Heart right ventricle (tissue), 16 donors: ENCODE measurements at places on chromosomes 4 and X. TPM values are rescaled to one million over a fixed set of nuclear protein-coding genes. Genes with fewer than 3 reads are reported as not detected.

DNA sequence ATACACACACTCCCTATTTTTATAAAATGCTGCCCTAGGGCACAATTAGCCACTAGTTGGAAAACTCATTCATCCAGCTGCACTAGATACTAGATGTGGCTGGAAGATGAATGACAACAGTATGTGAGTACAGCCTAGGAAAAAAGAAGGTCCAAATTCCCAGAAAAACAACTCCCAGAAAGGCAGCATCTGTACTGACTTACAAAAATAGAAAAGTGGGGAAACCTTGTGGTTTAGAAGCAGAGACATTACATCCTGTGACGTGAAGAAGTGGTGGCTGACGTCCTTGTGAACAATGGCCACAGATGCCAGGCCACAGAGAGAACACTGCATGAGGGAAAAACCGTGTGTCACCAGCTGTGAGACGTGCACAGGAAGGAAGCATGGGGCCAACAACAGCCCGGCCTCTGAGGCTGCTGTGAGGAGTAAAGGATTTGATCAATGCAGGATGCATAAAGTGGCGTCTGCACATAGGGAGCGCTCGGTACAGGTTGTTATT, 81.2 kb downstream of the SPRY1 start:
- H3K27me3 ChIP-seq = no peaks in the 10 kb centered on the region
- H3K36me3 ChIP-seq = no peaks in the 10 kb centered on the region
- no peak overlapping the region for H3K4me3 ChIP-seq
- no peaks in the 10 kb centered on the region for H3K4me1 ChIP-seq

The C4orf36 gene
- not detected for total RNA-seq

GRCh38 chrX:2829469-2830246, 928 bp downstream of the GYG2 start:
- no peaks in the 10 kb centered on the region for H3K36me3 ChIP-seq
- H3K27me3 ChIP-seq = peaks cover 5% of the 10 kb centered on the region
- no peak overlapping the region for H3K27ac ChIP-seq
- H3K4me1 ChIP-seq = no peaks in the 10 kb centered on the region
- DNase-seq = no peak

DNA sequence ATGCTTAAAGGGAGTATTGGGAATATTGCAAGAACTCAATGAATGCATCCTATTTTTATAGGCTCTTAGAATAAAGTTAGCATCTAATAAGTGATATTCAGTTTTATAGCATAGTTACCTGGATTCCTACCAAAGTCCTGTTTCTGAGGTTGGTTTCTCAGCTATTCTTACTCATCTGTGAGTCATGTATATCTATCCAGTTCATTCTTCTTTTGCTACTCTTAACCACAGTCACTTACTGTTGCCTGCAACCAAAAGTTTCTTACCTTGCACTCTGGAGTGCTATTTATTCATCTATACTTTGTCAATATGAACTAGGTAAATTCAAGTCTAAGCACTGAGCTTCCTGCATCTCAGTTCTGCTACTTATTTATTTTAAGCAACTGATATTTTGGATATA, 322.5 kb downstream of the HS3ST1 start:
- no peak for DNase-seq
- H3K36me3 ChIP-seq = no peaks in the 10 kb centered on the region
- H3K4me1 ChIP-seq = no peaks in the 10 kb centered on the region
- H3K27me3 ChIP-seq = no peaks in the 10 kb centered on the region

DNA sequence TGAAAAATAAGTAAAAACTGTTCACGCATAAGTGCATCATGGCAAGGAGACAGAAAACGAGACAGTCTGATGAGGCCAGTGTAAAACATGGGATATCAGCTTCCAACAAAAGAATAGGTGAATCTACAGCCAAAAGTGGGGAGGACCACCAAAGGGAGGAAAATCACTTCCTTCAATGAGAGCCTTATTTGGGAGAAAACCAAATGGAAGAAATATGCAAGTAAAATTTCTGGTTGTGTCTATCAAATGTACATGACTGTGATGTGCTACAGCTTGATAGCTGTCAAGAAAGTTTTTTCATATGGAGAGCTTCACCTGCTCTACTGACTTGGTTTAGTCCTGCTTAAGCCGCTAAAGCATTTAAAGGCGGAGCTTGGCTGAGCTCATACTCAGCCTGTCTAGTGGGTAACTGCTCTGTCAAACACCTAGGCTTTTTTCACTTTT, 66.2 kb downstream of the MAGEA1 start:
- H3K4me3 ChIP-seq = no peak overlapping the region
- H3K27me3 ChIP-seq = no peaks in the 10 kb centered on the region
- H3K36me3 ChIP-seq = no peaks in the 10 kb centered on the region
- DNase-seq = peak; percentile 4

DNA sequence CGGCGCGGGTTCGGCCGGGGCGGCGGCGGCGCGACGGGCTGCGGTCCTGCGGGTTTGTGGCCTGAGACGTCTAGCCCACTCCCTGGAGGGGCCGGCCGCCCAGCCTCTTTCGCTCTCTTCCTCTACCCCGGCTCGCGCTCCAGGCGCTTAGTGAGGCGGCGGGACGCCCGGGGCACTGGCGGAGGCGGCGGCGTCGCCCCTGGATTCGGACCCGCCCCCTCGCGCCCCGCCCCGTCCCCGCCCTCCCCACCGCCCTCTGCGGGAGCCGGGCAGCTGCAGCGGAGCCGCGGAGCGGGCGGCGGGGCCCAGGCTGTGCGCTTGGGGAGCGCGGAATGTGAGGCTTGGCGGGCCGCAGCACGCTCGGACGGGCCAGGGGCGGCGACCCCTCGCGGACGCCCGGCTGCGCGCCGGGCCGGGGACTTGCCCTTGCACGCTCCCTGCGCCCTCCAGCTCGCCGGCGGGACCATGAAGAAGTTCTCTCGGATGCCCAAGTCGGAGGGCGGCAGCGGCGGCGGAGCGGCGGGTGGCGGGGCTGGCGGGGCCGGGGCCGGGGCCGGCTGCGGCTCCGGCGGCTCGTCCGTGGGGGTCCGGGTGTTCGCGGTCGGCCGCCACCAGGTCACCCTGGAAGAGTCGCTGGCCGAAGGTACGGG, at the start of gene BMP2K:
TSS of gene BMP2K (plus strand) at position 272 of the 650 bp plus-strand sequence. CDS start at position 466, 194 bp downstream.
- H3K4me1 ChIP-seq = no peaks in the 10 kb centered on the region
- peak within 1 kb of the TSS; percentile 75 for H3K4me3 ChIP-seq
- peak within 1 kb of the TSS; percentile 94 for H3K27ac ChIP-seq
- no peaks in the 10 kb centered on the region for H3K27me3 ChIP-seq
- H3K36me3 ChIP-seq = no peaks in the 10 kb centered on the region
- peak; percentile 81 for DNase-seq

DNA sequence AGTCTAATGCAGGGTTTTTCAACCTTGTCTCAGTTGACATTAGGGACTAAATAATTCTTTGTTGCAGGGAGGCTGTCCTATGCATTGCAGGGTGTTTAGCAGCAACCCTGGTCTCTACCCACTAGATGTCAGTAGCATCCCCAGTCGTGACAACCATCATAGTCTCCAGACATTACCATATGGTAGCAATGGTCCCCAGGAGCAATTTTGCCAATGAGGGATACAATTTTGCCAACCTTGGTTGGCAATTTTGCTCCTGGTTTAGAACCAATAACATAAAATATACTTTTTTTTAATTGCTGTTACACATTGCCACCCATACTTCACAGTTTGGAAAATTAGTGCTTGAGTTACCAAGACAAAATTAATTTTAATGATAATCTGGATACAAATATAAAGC, 6.0 kb downstream of the EREG start:
- DNase-seq = no peak
- peaks cover 6% of the 10 kb centered on the region for H3K27me3 ChIP-seq
- no peaks in the 10 kb centered on the region for H3K36me3 ChIP-seq
- no peak overlapping the region for H3K4me3 ChIP-seq
- H3K27ac ChIP-seq = no peak overlapping the region

DNA sequence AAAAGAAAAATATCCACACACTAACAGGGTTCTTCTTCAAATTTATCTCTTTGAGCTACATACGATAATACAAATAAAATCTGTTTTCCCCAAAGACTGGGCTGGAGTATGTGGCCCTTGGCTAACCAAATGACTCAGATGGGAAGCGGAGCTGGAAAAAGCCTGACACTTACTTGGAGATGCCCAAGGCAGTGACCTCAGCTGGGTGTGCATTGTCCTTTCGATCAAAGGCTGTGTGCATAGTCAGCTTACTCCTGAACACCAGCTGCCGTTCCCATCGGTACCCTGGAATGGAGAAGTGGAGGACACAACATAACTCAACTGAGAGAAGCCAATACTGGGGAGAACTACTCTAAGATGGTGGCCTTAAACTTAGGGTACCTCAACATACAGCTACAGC, 95.1 kb downstream of the CDS1 start:
- H3K27ac ChIP-seq = no peak overlapping the region
- no peaks in the 10 kb centered on the region for H3K27me3 ChIP-seq
- DNase-seq = no peak

DNA sequence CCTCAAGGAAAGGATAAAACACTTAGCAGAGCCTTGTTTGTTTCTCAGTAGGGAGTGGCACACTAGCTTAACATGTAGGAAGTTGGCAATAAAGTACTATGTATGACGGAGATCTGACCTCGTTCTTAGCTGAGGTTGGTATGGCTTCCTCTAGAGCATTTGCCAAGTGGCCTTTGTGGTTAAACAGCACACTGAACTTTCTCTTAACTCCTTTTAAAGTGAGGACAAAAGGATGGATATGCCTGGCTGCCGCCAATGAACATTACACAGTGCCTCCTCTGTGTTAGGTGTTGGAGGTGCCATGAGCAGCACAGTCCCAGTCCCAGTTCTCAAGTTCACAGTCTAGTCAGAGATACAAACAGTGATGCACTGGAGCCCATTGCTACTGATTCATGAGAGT, 54.4 kb downstream of the VGLL1 start:
- no peaks in the 10 kb centered on the region for H3K36me3 ChIP-seq
- no peak overlapping the region for H3K27ac ChIP-seq
- no peaks in the 10 kb centered on the region for H3K27me3 ChIP-seq

The ADRA2C gene
- 2.8 TPM for total RNA-seq

GRCh38 chr4:186798951-186799659, 75.4 kb upstream of the FAT1 start:
- H3K27me3 ChIP-seq = no peaks in the 10 kb centered on the region
- H3K36me3 ChIP-seq = no peaks in the 10 kb centered on the region
- no peak overlapping the region for H3K27ac ChIP-seq
- H3K4me3 ChIP-seq = no peak overlapping the region
- H3K4me1 ChIP-seq = no peaks in the 10 kb centered on the region
- no peak for DNase-seq

DNA sequence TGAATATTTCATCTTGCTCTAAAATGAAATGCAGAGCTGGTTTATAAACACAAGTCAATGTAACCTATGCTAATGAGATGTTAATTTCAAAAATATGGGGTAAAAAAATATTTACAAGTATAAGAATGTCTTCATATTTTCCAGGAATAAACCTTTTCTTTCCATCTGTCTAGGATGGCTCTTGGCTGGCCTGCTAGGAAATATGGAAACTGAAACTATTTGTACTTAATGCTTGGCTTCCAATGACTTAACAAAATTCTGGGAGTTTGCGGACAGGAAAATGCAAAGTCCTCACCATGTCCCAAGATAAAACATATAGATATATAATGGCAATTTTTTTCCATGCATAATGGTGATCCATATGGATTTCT, 168.1 kb downstream of the SCFD2 start:
- DNase-seq = no peak
- H3K36me3 ChIP-seq = no peaks in the 10 kb centered on the region
- H3K27ac ChIP-seq = no peak overlapping the region
- H3K27me3 ChIP-seq = no peaks in the 10 kb centered on the region

DNA sequence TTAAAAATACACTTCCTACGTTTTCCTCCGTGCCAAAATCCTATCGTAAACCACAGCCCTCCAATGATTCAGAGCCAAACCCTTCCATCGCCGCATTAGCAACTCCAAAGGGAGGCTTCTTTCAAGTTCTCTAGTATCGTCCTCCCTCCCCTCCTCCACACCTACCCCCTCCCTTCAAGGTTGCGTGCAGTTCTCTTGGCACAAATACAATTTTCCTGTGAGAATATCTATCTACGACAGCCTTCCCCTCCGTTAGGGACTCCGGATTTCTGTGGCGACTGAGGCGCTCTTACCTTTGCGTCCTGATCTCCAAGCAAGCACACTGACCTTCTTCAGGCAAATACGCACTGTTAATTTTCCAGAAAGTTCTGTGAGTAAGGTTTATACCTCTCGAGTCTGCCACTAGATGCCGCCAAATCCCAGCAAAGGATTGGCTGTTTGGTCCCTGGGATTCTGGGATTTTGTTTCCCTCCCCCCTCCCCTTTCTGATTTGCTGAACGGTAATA, 1.2 kb upstream of the MORF4L2 start:
- H3K27ac ChIP-seq = peak overlapping the region; percentile 94
- peaks cover 31% of the 10 kb centered on the region for H3K4me1 ChIP-seq
- H3K27me3 ChIP-seq = no peaks in the 10 kb centered on the region
- peak overlapping the region; percentile 70 for H3K4me3 ChIP-seq
- peak; percentile 82 for DNase-seq

- H3K4me1 ChIP-seq = peaks cover 24% of the 10 kb centered on the region
- H3K36me3 ChIP-seq = no peaks in the 10 kb centered on the region
- no peak overlapping the region for H3K27ac ChIP-seq
- DNase-seq = no peak
- H3K27me3 ChIP-seq = peaks cover 48% of the 10 kb centered on the region
- H3K4me3 ChIP-seq = peak overlapping the region; percentile 10
Measured at GRCh38 chr4:30716158-30716557, 4.0 kb upstream of the PCDH7 start.

DNA sequence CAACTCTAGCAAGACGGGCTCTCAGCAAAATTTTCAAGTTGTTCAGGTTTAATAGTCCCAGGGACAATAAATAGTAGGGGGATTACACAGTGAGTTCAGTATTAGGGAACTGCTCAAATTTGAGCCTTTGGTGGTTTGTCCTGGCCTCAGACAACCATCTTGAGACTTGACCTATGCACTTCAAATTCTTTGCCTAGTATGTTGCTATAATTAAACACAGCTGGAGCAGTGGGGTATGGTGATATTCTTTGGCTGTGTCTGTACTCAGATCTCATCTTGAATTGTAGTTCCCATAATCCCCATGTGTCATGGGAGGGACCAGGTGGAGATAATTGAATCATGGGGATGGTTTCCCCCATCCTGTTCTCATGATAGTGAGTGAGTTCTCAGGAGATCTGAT, 43.3 kb upstream of the TEX13A start:
- no peaks in the 10 kb centered on the region for H3K4me1 ChIP-seq
- no peaks in the 10 kb centered on the region for H3K36me3 ChIP-seq
- H3K27me3 ChIP-seq = no peaks in the 10 kb centered on the region
- no peak overlapping the region for H3K4me3 ChIP-seq
- no peak overlapping the region for H3K27ac ChIP-seq

- DNase-seq = no peak
- H3K27ac ChIP-seq = no peak overlapping the region
- no peaks in the 10 kb centered on the region for H3K27me3 ChIP-seq
- no peaks in the 10 kb centered on the region for H3K4me1 ChIP-seq
Measured at GRCh38 chr4:80017125-80017854, 55.7 kb downstream of the ANTXR2 start.

The GPR173 gene
- total RNA-seq = 0.75 TPM
